ENCODE measurements at places on chromosomes 4 and X.

DNA sequence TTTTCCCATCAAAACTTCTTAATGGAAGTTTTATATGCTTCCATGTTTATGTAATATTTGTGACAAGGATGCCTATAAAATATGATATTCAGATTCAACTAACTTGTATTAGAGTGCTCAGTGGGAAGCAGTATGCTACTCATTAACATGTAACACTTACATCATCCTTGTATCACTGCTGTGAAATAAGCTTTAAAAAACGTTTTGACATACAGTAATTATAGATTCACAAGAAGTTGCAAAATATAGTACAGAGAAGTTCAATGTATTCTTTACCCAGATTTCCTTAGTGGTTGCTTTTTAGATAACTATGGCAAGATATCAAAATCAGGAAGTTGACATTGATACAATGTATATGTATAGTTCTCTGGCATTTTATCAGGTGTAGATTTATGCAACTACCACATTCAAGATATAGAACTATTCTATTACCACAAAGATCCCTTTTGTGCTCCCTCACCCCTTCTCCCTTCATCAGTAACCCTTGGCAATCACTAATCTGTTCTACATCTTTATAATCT, 56.3 kb downstream of the DTHD1 start:
- no peaks in the 10 kb centered on the region for H3K27me3 ChIP-seq
- H3K4me1 ChIP-seq: no peaks in the 10 kb centered on the region
- no peak overlapping the region for H3K27ac ChIP-seq
- no peak overlapping the region for H3K4me3 ChIP-seq

GRCh38 chr4:108544481-108544880, 75.9 kb upstream of the RPL34 start:
- H3K4me1 ChIP-seq: no peaks in the 10 kb centered on the region
- no peak overlapping the region for H3K27ac ChIP-seq
- no peak for DNase-seq

DNA sequence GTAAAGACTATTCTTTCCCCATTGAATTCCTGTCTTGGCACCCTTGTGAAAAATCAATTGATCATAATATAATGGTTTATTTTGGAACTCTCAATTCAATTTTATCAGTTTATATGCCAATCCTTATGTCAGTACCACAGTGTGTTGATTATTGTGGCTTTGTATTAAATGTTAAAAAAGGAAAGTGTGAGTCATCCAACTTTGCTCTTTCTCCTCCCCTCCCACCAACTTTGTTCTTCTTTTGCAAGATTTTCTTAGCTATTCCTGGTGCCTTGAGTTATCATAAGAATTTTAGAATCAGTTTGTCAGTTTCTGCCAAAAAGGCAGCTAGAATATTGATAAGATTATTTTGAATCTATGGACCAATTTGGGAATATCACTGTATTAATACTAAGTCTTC, 11.2 kb upstream of the RNF175 start:
- no peak overlapping the region for H3K4me3 ChIP-seq
- no peak overlapping the region for H3K27ac ChIP-seq
- H3K27me3 ChIP-seq: no peaks in the 10 kb centered on the region
- H3K4me1 ChIP-seq: no peaks in the 10 kb centered on the region
- no peak for DNase-seq
- H3K36me3 ChIP-seq: no peaks in the 10 kb centered on the region

- DNase-seq: no peak
- H3K4me1 ChIP-seq: no peaks in the 10 kb centered on the region
- no peak overlapping the region for H3K27ac ChIP-seq
- no peak overlapping the region for H3K4me3 ChIP-seq
- H3K27me3 ChIP-seq: no peaks in the 10 kb centered on the region
Observed at GRCh38 chrX:103927030-103927429, 35.4 kb upstream of the TMSB15B start.

GRCh38 chr4:89379511-89380044, 72.0 kb upstream of the GPRIN3 start:
- no peaks in the 10 kb centered on the region for H3K27me3 ChIP-seq
- DNase-seq: no peak
- no peak overlapping the region for H3K4me3 ChIP-seq

GRCh38 chr4:147207911-147208310, 262.2 kb upstream of the TTC29 start:
- no peak for DNase-seq
- no peaks in the 10 kb centered on the region for H3K4me1 ChIP-seq
- H3K4me3 ChIP-seq: no peak overlapping the region
- H3K27ac ChIP-seq: no peak overlapping the region
